ENCODE measurements at places on chromosomes 5 and 9.

GRCh38 chr9:134515026-134515821 is 126.4 kb upstream of the COL5A1 start:
- no peak for DNase-seq

GRCh38 chr9:133539991-133540697 is 5.6 kb downstream of the ADAMTSL2 start:
- DNase-seq = no peak

DNA sequence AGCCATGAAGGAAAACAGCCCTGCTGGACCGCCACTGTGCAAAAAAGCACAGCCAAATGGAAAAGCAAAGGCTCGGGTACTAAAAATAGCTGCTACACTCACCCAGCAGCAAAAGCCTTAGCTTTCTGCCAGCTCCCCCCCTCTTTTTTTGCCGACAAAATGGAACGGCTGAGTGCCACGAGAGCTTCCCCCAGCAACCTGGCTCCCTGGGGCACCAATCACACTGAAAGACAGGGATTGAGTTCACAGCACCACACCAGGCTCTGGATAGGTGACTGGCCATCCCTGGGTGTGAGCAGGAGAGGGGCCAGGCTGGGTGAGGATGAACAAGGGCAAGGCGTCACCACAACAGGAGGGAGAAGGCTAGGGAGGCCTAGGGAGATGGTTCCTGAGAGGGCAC is 66.7 kb downstream of the SIL1 start:
- DNase-seq = no peak

GRCh38 chr5:164053123-164053522 is 547.7 kb downstream of the MAT2B start:
- no peak for DNase-seq

GRCh38 chr5:169423580-169424278 is 122.8 kb upstream of the SLIT3 start:
- DNase-seq = no peak

DNA sequence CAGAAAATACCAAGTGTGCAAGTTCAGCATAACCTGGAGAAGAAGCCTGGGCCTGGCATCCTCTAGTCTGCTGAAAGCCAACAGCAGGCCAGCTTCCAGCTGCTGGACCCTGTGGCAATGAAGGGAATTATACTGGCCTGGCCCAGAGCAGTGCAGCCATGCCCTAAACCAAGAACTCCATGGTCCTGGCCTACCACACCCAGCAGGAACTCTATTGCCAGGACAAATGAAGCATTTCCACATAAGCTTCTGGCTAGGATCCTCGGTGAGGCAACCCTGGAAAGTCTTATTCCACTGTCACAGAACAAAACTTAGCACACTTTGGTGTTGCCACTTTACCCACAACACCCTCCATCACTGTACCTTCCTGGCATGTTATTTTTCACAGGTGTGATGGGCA is 35.5 kb downstream of the CDK5RAP2 start:
- no peak for DNase-seq

GRCh38 chr5:43017428-43017815 is 22.7 kb downstream of the ANXA2R start:
- no peak for DNase-seq

- DNase-seq = no peak
Measured at GRCh38 chr5:82820961-82821845, 256.0 kb downstream of the TMEM167A start.

DNA sequence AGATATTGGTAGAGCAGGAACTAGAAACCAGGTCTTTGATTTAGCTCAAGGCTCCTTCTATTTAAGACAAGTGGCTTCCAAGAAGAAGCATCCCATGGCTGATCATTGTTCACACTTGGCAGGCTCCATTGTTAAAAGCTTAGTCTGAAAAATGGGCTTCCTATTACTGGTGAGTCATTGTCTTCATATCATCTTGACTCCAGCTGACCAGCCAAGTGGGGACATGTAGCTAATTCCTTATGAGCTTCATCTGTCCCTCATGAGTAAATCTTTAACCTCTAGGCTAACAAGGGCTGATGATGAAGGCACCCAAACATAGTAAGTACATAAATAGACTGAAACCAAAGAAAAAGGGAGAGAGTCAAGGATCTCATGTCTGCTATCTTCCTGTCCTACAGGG is 530.3 kb upstream of the KLF4 start:
- no peak for DNase-seq

- DNase-seq = no peak
Measured at GRCh38 chr5:322281-322941, 897 bp downstream of the AHRR start.
